ENCODE measurements at places on chromosomes 1 and 21.

DNA sequence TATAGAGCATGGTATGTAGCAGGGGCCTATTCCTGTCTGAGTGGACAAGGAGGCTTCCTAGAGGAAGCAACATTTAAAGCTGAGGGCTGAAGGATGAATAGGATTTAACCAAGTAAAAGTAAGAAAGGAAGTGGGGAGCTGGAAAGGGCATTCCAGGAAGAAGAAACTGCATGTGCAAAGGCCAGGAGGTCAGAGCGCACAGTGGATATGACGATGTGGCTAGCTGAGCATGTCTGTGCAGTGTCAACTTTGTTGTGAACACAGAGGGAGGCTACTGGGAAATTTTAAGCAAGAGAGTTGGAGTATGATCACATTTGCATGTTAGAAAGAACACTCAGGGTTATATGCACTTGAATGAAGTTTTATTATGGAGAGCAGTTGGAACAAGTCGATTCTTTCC, 28.6 kb upstream of the JUN start:
- DNase-seq, result no peak

- DNase-seq, result peak; percentile 84
Measured at GRCh38 chr1:28518000-28518744, 12.3 kb downstream of the RCC1 start.

GRCh38 chr1:6329851-6330250, 63.7 kb downstream of the ACOT7 start:
- DNase-seq, result no peak

DNA sequence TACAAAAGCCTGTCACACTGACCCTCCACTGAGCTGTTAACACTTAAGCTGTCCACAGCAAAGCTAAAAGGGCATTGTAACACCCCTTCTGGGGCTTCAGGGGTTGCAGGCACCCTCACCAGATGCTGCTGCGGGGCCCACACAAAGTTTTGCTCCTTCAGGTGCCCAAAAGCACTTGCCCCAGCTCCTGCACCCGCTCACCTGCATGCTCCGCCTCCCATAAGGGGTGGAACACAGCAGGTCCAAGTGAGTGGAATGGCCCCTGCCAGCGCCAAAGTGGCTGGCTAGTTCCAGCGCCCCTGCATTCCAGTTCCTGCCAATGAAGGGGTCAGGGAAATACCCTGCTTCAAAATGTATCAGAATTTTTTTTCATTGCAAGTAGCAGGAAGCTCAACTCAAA, 7.3 kb upstream of the RBP7 start:
- no peak for DNase-seq

GRCh38 chr1:218383681-218384080, 38.5 kb downstream of the TGFB2 start:
- no peak for DNase-seq

DNA sequence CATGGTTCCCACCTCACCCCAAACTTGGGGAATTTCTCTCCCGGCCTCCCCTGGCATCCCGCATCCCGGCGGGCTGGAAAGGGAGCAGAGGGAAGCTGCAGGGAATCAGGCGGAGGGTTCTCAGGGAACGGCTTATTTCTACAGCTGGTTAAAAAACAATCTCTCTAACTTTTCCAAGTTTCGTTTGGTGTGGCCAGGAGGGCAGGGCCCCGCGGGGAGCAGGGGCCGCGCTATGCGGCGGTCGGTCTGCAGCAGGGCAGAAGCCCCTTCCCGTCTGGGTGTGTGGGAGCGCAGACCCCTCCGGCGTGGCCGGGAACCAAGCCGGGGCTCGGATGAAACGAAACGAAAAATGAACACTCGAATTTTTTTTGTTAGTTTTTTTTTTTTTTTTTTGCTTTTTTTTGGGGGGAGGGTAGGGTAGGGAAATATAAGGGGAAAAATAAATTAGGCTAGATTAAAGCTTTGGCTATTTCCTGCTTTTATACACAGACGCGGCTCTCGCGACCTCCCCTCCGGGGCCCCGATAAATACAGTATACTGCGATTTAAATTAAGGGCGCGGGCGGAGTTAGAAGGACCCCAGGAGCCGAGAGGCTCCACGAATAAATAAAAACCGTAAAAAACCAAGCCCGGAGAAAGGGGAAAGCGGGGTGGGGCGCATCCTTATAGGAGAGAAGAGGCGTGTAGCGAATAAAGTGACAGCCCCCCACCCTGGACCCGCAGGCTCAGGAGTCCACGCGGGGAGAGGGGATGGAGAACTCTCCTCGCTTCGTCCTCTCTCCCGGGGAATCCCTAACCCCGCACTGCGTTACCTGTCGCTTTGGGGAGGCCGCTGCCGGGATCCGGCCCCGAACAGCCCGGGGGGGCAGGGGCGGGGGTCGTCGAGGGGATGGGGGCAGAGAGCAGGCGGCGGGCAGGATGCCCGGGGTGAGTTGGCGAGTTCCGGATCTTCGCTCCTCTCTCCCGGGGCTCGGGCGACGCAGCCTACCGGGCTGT, 2.1 kb downstream of the POU3F1 start:
- DNase-seq, result no peak

- no peak for DNase-seq
Measured at GRCh38 chr1:112982853-112983536, 27.0 kb upstream of the SLC16A1 start.

- no peak for DNase-seq
Measured at GRCh38 chr1:37403166-37403565, 71.2 kb upstream of the ZC3H12A start.

DNA sequence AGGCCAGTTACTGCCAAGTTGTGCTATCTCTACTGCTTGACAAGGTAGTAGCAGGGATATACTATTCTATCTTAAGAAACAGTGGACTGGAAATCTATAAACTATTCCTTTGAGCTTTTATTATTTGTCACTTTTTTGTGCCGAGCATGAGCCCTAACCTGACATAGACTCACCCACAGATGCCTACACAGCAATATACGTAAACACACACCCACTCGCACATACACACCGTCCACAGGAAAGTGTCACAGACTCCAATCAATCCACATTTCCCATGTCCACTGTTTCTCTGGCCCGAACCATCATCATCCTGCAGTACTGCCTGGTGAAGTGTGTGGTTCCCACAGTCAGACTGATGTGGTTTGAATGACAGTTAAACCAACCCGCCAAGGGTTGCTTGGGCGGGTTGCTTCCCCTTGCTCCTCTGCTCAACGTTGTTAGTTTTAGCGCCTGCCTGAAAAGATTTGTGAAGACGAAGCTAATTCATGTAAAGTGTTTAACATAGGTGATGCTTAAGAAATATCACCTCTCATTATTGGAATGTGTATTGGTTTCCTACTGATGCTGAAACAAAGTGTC, 47.2 kb downstream of the ADAMTS1 start:
- no peak for DNase-seq

DNA sequence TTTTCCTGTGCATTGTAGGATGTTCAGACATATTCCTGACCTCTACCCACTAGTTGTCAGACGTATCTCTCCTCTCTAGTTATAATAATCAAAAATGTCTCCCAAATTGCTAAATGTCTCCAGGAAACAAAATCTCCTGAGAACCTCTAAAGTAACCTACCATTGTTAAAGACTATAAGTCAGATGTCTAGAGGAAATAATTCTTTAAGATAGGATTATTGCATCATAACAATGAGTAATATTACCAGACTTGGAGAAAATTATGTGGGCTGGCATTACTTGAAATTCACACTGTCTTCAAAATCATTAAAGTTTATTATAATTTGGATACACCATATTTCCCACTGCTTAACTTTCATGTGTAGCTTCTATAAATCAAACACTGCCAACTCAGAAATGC, 643.0 kb upstream of the ADGRL2 start:
- DNase-seq, result no peak

DNA sequence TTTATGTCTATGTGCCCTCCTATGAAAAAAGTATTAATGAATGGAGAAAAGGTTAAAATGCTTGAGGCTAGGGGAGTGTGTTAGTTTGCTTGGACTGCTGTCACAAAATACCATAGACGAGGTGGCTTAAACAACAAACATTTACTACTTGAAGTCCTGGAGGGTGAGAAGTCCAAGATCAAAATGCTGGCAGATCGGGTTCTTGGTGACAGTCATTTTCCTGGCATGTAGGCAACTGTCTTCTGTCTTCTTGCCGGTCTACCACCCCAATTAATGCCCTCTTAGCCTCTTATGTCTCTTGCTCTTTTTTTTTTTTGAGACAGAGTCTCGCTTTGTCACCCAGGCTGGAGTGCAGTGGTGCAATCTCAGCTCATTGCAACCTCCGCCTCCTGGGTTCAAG, 15.0 kb downstream of the ARID1A start:
- no peak for DNase-seq

GRCh38 chr21:14657241-14658008, 111.3 kb upstream of the SAMSN1 start:
- DNase-seq, result no peak

- no peak for DNase-seq
Measured at GRCh38 chr1:117388328-117388727, 21.1 kb downstream of the MAN1A2 start.

- no peak for DNase-seq
Measured at GRCh38 chr1:59967141-59967697, 40.6 kb upstream of the CYP2J2 start.

GRCh38 chr1:200162258-200162657, 134.7 kb downstream of the NR5A2 start:
- no peak for DNase-seq

DNA sequence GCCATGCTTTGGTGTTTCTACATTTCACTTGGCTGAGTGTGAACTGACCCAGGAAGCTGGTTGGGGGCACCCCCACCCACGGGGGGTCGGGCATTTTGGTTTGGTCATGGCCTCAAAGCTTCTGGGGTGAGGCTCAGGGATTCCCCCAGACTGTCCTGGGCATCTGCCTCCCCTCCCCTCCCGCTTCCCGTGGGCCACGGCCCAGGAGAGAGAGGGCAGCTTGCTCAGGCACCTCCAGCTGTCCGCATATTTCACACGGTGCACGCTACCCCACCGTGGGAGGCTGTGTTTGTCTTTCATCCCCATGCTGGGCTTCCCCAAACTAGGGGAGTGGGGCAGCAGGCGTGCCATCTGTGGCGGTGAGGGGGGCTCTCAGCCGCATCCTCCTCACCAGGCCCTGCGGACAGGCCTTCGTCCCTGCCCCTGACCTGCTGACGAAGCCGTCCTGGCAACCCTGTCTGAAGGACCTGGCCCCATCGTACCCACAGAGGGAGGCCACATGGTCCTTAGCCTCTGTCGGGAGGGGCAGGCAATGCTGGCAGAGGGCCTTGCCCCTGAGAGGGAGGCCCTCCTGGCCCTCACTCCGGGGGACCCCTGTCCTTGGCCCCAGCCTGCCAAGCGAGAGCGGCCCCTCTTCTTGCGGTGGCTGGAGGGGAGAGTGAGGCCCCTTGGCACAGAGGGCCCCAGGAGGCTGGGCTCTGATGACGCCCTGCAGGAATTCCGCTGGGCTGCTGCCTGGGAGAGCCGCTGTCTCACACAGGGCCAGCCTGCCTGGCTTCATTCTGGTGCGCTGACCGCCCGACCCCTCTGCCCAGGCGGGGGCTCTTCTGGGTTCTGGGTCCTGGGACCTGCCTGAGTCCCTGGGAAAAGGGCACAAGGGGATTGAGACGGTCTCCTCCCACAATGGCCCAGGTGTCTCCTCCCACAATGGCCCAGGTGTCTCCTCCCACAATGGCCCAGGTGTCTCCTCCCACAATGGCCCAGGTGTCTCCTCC, 22.1 kb downstream of the TP73 start:
- DNase-seq, result no peak

- no peak for DNase-seq
Measured at GRCh38 chr1:159653201-159653600, 61.2 kb downstream of the CRP start.

GRCh38 chr1:182783068-182783467, 6.5 kb upstream of the NPL start:
- DNase-seq, result no peak

DNA sequence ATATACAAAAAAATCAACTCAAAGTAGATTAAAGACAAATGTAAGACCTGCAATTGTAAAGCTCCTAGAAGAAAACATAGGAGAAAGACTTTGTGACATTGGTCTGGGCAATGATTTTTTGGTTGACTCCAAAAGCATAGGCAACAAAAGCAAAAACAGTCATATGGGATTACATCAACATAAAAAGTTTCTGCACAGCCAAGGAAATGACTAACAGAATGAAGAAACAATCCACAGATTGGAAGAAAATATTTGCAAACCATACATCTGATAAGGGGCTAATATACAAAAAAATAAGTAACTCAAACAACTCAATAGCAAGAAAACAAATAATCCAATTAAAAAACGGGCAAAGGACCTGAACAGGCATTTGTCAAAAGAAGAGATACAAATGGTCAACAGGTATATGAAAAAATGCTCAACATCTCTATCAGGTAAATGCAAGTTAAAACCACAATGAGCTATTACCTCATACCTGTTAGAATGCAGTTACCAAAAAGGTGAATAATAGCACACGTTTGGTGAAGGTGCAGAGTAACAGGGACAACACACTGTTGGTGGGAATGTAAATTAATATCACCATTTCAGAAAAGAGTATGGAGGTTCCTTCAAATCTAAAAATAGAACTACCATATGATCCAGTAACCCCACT, 173.7 kb upstream of the COA6 start:
- DNase-seq, result no peak

DNA sequence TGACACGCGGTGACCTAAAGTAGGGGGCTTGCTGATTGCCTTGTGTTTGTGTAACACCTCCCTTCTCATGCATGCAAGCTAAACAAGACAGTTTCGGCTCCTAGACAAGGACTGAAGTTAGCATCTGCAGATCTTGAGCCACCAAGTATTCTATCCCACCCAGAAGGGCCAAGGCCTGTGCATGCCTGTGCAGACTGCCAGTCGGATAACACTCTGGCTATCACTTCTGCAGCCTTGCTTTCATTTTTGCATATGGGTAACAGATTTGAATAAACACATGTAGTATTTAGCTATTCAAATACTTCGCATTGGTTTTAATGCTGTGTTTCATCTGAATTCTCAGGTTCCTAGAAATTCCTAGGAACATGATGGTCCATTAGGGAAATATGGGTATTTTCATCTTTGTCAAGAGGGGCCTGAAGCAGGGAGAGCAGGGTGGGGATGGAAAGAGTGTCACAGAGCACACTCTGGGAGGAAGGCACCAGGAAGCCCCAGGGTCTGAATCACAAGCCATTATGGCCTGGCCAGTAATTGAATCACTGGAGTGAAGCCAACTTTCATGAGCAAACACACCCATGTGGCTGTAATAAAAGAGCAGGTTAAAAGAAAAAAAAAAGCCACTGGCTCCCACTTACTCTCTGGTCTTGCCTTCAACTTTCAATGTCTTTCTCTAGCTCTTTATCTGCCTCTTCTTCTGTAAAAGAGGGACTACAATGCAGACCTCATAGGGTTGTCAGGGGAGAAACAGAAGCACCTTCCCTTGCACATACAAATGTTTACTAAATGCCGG, 28.3 kb downstream of the GADD45A start:
- no peak for DNase-seq

DNA sequence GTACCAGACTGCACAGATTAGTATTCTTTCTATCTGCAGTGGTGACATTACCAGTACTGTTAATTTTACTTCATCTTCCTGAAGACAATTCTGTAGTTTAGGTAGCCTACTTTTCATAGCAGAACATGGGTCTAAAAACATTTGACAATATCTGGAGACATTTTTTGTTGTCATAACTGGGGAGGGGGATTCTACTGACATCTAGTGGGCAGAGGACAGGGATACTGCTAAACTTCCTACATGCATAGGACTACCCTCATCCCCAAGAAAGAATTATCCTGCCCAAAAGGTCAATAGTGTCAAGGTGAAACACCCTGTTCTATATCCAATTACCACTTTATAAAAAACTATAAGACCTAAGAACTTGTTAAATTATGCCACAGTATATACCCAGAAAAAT, 3.4 kb upstream of the ARHGAP29 start:
- DNase-seq, result no peak

Measured in stimulated activated CD8-positive, alpha-beta memory T cell treated with anti-CD3 and anti-CD28 coated beads, Interleukin-7, amount 100 ng/mL, for 1 hour (primary cell).